ENCODE measurements at places on chromosomes 3 and 15.

- no peak for DNase-seq
These were observed 130.8 kb upstream of the SLC2A2 start for GRCh38 chr3:171157286-171157685.

DNA sequence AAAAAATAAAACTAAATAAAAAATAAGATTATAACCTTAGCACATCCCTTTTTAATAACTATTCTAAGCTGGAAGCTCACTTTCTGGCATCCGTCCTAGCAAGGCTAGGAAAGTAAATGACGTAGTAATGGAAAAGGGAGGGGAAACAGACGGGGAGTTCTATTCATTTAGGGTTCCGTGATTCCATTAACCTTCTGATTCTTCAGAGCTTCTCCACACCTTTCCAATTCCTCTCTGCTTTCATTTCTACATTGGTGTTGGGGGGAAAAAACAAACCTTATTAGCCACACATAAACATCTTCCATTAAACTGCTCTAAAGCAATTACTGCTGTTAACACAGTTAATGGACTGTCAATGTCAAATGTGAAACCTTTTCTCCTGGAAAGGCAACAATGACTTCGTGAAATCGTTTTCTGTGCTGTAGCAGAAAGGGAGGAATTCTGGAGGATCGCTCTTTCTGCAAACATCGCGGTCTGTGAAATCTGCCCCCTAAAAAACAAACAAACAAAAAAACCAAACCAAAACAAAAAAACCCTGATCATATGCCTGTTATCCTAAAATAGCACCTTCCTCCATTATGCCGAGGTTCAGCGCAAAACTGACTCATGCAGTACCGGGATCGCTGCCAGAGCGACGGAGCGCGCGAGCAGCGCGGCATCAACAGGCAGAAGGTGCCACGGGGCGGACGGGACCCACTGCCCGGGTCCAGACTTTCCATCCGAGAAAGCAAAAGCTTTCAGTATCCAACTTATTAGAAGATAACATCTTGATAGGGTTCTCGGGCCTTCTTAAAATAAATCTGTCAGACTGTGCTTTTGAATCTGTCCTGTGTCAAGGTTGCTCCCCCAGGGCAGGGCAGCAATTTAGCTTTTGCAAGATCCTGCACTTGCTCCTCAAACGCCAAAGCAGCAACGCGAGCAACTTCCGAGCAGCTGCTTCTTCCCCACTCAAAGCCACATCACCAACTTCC lies 156.2 kb downstream of the FGF12 start:
- no peak for DNase-seq

DNA sequence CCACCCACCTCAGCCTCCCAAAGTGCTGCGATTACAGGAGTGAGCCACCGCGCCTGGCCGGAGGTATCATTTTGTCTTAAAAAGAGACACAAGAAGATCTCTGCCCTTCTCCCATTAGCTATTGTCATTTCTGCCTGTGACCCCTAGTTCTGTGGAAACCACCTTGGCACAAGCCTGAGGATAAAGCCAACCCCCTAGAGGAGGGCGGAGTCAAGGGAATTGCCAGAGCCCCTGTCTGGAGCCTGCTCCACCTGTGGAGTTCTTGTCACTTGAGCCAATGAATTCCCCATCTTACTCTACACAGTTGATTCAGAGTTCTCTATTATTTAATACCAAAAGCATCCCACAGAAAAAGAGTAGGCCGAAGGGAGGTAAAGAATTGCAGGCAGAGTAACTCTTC lies 34.9 kb upstream of the KLHL6 start:
- no peak for DNase-seq

DNA sequence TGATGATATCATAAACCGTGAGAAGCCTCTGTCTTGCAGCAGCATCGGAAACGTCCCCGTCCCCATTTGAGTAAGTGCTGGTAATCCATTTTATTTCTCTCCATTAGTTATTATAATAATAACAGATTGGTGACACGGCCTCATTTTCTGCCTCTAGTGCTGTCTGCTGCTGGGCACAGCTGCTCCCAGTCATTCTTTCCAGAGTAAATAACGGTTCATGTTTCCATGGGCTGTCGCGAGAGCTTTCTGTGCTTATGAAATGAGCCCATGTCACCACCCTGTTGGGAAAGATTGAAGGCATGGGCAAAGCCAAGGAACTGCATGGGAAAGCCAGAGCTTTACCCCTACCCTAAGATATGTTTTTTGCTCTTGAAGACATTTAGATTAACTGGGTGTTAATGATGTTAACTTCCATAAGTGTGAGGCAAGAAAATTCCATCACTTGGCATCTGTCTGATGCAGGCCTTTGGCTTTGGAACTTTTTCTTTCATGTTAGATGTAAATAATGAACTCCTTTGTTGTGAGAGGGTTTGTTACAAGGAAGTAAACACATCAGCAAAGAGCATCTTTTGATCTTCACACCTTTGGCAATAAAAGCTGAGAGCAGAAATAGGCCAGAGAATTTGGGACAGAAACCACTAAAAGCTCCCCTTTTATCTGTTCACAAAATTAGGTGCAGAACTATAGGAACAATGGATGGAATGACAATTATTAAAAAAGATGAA lies 141.8 kb downstream of the FILIP1L start:
- no peak for DNase-seq

GRCh38 chr3:179107617-179108016 lies 36.0 kb upstream of the ZMAT3 start:
- DNase-seq: no peak

DNA sequence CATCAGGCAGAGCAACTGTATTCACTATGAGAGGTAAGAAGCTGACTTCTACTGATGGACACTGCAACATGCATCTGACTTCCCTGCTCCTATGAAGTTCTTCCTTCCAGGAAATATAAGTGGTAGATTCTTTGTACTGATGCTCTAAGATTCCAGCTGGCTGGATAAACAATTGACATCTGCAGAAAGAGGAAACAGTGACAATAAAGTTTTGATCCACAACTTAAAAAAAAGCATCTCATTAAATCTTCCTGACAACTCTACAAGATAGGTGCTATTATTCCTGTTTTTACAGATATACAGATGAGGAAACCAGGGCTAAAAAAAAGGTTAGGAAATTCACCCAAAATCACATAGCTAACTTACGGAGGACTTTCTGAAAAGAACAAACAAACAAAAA lies 142.8 kb downstream of the VPS13C start:
- DNase-seq: no peak

GRCh38 chr15:83692746-83693581 lies 39.0 kb downstream of the ADAMTSL3 start:
- DNase-seq: no peak

DNA sequence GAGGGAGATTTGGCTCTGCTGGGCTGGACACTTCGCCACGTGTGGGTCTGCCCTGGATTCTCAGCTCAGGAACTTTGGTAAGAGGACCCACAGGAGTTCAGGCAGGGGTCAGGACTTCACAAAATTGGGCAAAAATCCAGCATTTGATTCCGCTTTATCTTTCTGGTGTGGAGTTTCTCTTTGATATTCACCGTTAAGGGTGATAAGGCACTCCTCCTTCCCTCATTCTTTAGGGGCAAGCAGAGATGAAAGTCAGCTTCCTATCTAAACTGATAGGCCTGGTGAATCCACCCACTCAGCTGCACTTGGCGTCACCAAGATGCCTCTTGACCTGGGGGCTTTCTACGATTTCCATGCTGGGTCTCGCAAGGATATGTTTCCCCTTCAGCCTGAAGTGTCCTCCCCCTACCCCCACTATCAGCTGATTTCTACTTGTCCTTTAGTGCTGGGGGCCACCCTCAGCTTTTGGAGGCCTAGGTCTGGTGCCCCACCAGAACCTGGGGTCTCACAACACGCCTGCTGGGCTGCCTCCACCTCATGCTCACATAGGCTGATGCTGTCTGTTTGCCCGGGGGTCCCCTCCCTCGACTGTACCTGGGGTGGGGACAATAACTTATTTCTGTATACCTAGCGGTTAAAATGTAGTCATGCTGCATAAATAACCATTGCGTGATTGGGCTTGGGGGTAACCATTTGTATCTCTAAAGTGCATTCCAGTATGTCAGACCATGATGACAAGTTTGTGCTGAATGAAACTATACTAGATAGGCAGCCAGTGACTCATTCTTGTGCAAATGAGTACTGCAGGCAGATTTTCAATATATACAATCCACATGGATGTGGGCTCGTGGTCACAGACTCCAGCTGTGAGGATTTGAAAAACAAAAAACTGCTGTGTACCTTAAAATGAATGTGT lies 248.3 kb downstream of the ADAMTS17 start:
- DNase-seq: no peak

- no peak for DNase-seq
These were observed 20.9 kb downstream of the CXCR6 start for GRCh38 chr3:45964139-45964538.

GRCh38 chr15:30990446-30991254 lies 778 bp downstream of the MTMR10 start:
- no peak for DNase-seq

DNA sequence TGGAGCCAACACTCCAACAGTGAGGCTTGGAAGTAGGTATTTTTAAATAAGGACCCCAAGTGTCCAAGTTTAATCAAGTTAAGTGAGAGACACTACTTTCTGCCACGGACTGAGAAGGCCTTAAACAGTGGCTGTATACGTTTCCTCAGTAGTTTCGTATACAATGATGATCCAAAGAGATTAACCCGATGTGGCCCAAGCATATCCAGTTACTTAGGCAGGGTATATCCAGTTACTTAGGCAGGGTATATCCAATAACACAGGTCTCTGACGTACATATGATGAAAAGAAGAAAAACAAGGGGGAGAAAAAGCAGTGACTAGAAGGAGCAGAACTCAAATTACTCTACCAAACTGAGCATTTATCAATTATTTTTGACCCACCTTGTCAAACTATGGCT lies 591.4 kb downstream of the FOXP1 start:
- no peak for DNase-seq

- DNase-seq: no peak
These were observed 16.9 kb upstream of the FAM3D start for GRCh38 chr3:58683466-58683865.

DNA sequence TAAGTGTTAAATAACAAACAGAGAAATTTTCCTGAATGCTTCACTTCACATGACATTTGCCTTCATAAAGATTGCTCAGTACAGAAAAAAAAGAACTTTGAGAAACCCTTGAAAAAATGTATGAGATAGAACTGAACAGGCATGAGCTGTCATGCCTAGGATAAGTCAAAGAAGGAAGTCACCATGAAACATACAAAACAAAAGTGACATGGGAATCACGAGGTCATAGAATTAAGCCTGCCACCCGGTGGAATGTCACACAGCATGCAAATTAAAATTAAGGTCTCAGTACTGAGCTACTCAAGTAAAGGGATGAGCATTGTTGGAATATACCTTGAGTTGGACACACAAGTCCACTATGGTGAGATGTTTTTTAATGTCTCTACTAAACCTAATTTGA lies 652.5 kb upstream of the NECTIN3 start:
- no peak for DNase-seq

DNA sequence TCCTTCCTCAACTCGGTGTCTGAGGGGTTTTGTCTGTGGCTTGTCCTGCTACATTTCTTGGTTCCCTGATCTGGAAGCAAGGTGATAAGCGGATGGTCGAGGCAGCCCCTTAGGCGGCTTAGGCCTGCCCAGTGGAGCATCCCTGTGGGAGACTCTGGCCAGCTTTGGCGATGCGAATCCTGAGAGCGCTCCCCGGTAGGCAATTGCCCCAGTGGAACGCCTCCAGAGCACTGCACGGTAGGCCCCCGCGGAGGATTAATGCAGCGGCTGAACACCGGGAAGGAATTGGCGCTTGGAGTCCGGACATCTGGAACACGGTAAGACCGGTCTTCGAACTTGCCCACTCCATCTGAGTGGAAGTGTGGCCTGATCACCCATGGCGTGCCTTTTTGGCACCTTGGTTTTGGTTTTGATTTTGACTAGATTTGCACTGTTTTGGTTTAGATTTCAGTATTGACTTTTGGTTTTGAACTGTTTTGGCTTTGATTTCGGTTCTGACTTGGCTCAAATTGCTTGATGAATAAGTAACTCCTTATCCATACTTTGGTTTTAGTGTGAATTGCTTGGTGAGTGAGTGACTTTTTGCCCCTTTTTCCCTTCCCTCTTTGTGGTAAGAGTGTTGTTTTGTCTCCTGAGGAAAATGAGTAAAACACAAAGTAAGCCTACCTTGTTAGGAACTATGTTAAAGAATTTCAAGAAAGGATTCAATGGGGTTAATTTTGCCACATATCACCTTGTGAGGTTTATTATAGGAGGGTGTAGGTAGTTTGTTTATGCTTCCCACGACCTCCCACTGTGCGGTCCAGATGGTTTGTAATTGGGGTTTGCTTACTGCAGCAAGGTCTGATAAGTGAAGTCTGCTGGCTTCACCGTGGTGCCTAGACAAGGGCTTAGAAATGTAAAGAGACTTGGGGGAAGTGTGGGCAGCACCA lies 27.1 kb upstream of the GPR156 start:
- no peak for DNase-seq

- DNase-seq: no peak
These were observed 54.5 kb downstream of the CPN2 start for GRCh38 chr3:194296454-194297263.

DNA sequence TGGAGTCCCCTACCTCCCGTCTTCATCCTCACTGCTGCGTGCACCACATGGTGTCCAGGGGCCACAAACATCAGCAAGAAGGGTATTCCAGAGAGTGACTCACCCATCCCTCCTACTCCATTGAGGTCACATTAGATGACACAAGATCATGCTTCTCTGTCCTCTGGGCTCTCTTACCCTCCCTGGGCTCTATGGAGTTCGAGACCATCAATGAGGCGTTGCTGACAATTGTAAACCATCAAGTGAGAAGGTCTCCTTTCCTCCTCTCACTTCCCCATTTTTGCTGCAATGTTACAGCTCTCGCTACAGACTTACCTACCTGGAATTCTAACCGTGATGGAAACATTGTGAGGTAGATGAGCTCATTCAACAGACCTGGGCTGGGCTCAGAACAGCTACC lies 51.7 kb downstream of the HMCES start:
- no peak for DNase-seq

GRCh38 chr15:90054618-90055097 lies 47.6 kb downstream of the IDH2 start:
- no peak for DNase-seq

- DNase-seq: no peak
These were observed 915 bp upstream of the KCTD6 start for GRCh38 chr3:58490860-58491501.

DNA sequence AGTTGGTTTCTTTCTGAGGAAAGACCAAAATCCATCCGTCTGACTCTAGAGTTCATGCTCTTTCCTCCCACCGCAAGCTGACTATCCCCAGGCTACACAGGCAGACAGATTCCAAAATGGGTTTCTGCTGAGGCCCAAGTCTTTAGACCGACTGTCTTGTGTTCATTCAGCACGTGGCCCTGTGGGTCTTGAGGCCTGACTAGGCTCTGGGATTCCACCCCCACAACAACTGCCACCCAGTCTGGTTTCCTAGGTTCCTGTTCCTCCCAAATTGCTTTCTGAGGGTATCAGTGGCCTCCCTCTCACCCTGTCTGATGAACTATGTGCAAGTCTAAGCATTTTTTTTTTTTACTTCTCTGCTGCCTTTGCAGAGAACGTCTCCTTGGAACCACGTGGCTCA lies 67.7 kb downstream of the CYP19A1 start:
- DNase-seq: no peak

- no peak for DNase-seq
These were observed 1278.0 kb upstream of the GBE1 start for GRCh38 chr3:83039422-83039821.

Measured in activated CD4-positive, alpha-beta T cell treated with anti-CD3 and anti-CD28 coated beads for 24 hours (primary cell).